ENCODE measurements at places on chromosomes 7 and 10.

GRCh38 chr7:128304212-128304611 lies 39.5 kb downstream of the RBM28 start:
- no peak for DNase-seq

DNA sequence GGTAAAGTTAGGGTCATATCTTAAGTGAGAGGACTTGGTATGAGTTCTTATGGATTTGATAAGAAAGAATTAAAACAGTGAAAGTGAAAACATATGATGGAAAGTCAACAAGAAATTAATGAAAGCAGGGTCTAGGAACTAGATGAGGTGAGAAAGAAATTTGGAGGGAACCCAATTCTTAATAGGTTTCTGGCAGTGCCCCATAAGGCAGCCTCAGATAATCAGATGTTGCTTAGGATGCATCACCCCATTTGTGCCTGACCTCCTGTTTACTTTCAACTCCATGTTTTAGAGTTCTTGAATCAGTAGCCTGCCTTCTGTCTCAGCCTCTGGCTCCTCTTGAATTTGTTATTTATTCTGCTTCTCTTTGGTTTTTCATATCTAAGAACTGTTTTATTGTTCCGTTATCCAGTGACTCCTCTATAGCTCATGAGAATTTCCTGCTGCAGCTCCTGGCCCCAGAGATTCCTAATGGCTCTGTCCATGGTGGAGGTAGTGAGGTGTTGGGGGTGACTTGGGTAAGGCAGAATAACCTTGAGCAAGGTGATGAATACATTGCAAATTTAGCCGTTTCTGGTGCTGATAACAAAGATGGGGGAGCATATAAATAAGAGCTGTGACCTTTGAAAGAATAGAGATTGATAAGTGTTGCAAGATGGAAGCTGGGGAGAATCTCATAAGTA lies 17.6 kb downstream of the ITGB8 start:
- DNase-seq: no peak

GRCh38 chr7:77839919-77840318 lies 41.3 kb downstream of the PHTF2 start:
- DNase-seq: no peak

- DNase-seq: no peak
These were observed 117.4 kb downstream of the TES start for GRCh38 chr7:116327752-116328151.

- no peak for DNase-seq
These were observed 4.8 kb upstream of the CDK6 start for GRCh38 chr7:92841192-92841591.

DNA sequence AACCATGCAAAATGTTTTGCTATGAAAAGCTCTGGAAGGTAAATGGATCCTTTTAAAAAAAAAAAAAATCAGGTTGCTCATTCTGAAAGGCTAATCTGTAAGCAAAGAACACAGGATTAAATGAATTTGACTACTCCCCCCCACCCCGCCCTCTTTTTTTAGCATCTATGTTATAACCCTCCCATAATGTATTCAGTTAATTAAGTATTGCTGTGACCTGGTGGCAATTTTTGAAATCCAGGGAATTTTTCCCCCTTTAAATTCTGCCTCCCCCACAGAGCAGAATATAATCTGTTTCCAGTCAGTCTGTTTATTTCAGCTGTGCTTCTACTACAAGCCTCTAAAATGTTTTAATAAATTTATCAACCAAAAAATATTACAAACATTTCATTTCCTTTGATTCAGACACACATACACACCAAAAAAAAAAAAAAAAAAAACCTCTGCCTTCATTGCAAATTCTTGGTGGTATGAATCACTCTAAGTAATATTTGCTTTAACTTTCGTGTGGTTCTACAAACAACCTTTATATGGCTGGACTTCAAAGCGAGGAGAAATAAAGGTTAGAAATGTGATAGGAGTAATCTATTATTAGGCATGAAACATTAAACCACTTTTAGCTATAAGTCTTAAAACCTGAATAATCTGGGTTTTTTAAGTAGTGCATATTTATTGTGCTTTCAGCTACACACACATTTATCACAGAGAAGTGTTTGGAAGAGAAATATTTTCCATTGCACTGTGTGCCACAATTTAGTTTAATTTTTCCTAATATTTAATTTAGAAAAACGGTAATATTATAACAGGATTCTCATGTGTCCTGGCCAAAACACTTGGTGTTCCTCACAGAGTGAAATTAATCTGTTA lies 64.4 kb upstream of the ARID5B start:
- DNase-seq: no peak

All from activated naive CD8-positive, alpha-beta T cell treated with anti-CD3 and anti-CD28 coated beads, Interleukin-2, amount 50 U/mL, for 16 hours (primary cell).